ENCODE measurements at places on chromosomes 4 and X.

DNA sequence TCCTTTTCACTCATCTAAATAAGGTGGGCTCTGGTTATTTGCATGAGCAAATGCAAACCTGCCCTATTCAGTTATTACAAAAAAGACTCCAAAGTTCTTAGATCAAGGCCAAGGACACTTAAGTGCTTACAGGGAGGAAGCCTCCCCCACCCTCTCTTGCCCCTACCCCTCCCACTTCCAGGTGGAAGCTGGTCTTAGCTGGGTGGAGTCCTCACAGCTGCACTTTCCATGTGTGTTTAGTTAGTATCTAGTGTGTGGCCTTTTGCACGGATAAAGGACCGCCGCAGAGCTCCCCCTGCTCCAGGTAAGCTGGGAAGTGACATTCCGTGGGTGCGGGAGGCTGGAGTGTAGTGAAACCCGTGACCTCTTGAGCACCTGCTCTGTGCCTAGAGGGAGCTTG lies at the start of gene TRIM75:
Gene TRIM75, plus strand, starts transcription at position 222 of the 400 bp plus-strand sequence. CDS start 5,282 bp downstream, outside the sequence.
- H3K27me3 ChIP-seq = no peaks in the 10 kb centered on the region
- DNase-seq = no peak
- no peaks in the 10 kb centered on the region for H3K4me1 ChIP-seq
- H3K27ac ChIP-seq = no peak within 1 kb of the TSS

DNA sequence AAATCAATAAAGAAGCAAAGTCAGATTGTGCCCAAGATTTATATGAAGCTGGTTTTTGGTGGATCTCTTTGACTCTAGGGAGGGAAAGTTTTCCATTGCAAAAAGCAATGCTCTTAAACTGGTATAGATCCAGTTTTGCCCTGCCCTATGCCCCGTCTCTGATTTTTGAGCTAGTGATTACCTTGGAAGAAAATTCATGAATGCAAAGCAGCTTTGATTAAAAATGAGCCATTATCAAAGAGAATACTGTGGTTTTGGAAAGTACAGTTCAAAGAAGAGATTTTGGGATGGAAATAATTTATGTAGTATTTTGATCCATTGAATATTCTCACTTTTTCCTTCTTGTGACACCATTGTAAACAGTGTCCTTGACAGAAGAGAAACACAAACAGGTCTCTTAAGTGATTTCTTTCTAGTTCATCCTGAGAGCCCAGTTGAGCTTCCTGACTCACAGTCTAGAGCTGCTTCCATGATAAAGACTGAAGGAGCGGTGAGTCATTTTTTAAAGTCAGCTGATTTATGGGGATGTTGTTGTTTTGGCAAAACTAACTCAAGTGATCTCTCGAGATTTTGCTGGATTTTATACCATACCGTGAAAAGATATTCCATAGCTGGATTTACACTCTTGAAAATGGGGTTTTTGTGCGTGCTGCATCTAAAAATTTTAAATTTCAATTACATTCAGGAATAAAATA lies 76.7 kb downstream of the AFF1 start:
- H3K4me1 ChIP-seq = peaks cover 49% of the 10 kb centered on the region
- DNase-seq = no peak
- peaks cover 2% of the 10 kb centered on the region for H3K27me3 ChIP-seq
- no peak overlapping the region for H3K27ac ChIP-seq
- H3K4me3 ChIP-seq = no peak overlapping the region

GRCh38 chrX:24148535-24149350 lies 786 bp upstream of the ZFX start:
- H3K36me3 ChIP-seq = no peaks in the 10 kb centered on the region
- H3K4me1 ChIP-seq = peaks cover 70% of the 10 kb centered on the region
- no peaks in the 10 kb centered on the region for H3K27me3 ChIP-seq

DNA sequence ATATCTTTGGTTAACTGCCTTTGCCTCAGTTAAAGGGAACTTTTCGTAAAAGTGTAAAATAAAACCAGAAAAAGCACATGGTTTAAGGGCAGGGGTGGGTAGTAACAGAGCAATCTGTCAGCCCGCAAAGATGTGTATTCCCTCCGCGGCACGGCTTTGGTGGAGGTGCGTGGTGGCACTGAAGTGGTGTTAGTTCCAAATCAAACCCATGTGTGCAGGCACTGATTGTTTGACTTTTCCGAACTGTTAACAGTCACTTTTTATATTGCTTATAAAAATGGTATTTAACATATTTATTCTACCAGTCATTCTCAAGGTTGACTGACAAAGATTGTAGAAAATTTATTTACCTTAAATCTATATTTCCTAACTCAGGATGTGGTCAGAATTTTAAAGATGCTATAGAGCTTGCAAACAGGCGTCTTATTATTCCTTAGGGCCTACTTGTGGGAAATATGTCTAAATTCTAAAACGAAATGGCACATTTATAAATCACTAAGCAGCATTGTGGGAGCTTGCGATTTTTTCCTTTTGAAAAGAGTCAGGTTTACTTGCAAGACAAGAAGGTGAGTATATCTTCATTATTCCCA lies 272.7 kb upstream of the PCDH18 start:
- no peak overlapping the region for H3K4me3 ChIP-seq
- H3K27ac ChIP-seq = no peak overlapping the region
- no peak for DNase-seq
- no peaks in the 10 kb centered on the region for H3K36me3 ChIP-seq
- no peaks in the 10 kb centered on the region for H3K27me3 ChIP-seq

GRCh38 chrX:10759141-10759799 lies 138.9 kb upstream of the MID1 start:
- H3K27ac ChIP-seq = peak overlapping the region; percentile 72
- H3K4me1 ChIP-seq = peaks cover 43% of the 10 kb centered on the region
- peaks cover 2% of the 10 kb centered on the region for H3K36me3 ChIP-seq
- no peak for DNase-seq
- H3K4me3 ChIP-seq = peak overlapping the region; percentile 7

DNA sequence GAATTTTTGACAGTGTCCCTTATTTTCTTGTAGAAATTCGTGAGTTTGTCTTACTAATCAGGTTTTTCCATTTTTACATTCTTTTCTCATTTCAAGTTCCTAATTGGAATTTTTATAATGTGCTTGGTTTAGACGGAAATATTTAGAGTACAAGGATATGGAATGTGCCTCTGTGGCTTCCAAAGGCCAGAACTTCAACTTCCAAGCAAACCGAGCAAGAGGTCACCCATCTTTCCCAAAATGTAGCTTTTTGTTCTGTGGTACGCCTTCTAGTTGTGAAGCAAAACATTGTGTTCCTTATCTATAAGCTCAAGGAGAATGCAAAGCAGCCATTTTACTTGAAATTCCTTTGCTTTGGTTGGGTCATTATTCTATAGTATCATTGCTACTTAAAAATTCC lies 212.8 kb upstream of the PACRGL start:
- peaks cover 37% of the 10 kb centered on the region for H3K4me1 ChIP-seq
- no peak for DNase-seq
- no peaks in the 10 kb centered on the region for H3K27me3 ChIP-seq
- H3K36me3 ChIP-seq = peaks cover 24% of the 10 kb centered on the region
- peak overlapping the region; percentile 78 for H3K27ac ChIP-seq
- H3K4me3 ChIP-seq = no peak overlapping the region

- no peak overlapping the region for H3K4me3 ChIP-seq
- peaks cover 27% of the 10 kb centered on the region for H3K36me3 ChIP-seq
- no peak overlapping the region for H3K27ac ChIP-seq
- no peak for DNase-seq
Measured at GRCh38 chr4:147942729-147943128, 210.8 kb downstream of the ARHGAP10 start.

DNA sequence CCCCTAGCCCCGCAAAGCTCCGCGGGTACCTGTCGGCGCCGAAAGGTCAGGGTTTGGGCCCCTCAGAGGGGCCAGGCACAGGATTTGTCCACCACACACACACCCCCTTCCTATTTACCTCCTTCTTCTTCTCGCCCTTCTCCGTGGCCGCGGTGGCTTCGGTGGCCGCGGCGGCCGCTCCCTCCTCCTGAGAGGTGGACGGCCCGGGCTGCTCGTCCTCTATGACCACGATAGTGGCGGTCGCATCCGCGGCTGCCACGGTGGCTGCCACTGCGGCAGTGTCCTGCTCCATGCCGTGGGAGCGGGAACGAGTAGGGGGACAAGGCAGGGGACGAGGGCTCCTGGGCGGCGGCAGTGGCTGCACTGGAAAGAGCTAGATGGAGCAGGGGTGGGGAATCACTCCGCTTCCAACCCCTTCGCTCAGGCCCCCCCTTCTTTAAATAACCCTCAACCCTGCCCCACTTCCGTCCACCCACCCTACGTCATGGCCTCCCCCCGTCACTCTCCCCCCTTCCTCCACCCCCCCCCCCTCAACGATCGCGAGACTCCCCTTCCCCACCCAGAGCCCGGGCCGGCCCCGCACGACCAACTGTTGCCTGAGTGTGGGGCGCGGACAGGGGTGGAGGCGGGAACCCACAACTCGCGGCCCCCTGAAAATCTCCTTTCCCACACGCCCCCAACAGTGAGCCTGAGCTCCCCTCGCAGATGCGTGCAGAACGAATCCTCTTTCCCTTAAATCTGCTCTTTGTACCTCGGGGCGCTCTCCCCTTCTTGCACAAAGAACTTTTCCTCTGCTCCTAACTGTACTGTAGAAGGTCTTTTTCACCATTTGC lies at the start of gene SMARCA1:
Gene SMARCA1, minus strand, starts transcription at position 412 of the 833 bp plus-strand sequence. Its CDS starts 120 bp downstream, at position 292.
- H3K4me1 ChIP-seq = peaks cover 20% of the 10 kb centered on the region
- H3K36me3 ChIP-seq = no peaks in the 10 kb centered on the region
- peak within 1 kb of the TSS; percentile 95 for H3K27ac ChIP-seq
- peak; percentile 66 for DNase-seq

Measured in mesothelial cell of epicardium (in vitro differentiated cells).